Suprapubic skin (tissue), 4 donors: ENCODE measurements at places on chromosomes 3 and 15.
A peak's percentile ranks its signal among the peaks of the same experiment; 100 is the strongest.

- H3K4me1 ChIP-seq: peaks cover 14% of the 10 kb centered on the region
- H3K27me3 ChIP-seq: no peaks in the 10 kb centered on the region
- no peaks in the 10 kb centered on the region for H3K36me3 ChIP-seq
- H3K27ac ChIP-seq: no peak overlapping the region
- no peak for DNase-seq
Measured at GRCh38 chr15:75171408-75171807, 30.3 kb upstream of the C15orf39 start.

DNA sequence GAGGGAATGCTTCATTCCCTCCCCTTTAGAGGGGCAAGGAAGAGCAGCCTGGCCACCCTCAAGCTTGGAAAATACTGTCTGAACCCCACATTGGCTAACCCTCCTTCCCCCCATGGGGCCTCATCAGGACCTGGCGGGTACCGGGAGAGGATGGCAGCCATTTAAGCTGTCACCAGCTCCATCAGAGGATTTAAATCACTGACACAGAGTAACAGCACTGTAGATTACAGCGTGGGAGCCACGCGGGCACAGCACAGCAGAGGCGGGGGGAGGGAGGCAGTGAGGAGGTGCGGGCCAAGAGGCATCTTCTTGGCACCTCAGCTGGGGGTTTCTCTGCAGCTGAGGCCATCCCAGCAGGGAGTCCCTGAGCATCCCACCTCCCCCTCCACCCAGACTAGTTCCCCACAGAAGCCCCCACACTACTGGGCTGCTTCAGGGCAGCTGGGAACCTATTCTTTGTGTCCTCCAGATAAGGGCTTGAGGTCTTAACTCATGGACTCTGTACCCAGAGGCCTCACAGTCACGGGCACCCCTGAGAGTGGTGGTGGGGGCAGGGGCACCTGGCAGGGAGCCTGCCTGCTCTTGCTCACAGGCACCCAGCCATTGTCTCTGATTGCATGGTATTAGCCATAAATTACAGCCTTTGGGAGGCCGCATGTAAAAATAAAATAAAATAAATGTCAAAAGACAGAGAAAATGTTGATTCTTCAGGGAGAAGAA is 21.9 kb upstream of the CACNA2D2 start:
- H3K4me3 ChIP-seq: no peak overlapping the region
- H3K36me3 ChIP-seq: no peaks in the 10 kb centered on the region
- H3K4me1 ChIP-seq: peaks cover 8% of the 10 kb centered on the region

GRCh38 chr3:87398168-87398801 is 121.9 kb upstream of the POU1F1 start:
- DNase-seq: no peak
- H3K4me3 ChIP-seq: no peak overlapping the region
- H3K4me1 ChIP-seq: no peaks in the 10 kb centered on the region

DNA sequence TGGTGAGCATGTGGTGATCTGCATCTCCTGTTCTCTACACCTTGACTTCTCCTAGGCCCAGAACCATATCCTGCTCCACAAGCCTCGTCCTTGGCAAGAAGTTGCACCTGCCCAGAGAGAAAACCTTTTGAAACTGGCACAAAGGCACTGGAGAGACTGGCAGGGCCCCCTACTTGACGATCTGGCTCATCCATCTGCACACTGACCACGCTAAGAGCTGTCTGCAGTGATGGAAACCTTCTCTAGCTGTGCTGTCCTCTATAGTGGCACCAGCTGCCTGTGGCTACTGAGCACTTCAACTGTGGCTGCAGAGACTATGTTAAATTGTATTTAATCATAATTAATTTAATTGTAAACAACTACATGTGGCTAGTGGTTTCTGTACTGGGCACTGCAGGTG is 26.2 kb upstream of the SRP14 start:
- no peaks in the 10 kb centered on the region for H3K36me3 ChIP-seq
- H3K4me3 ChIP-seq: no peak overlapping the region
- H3K27me3 ChIP-seq: no peaks in the 10 kb centered on the region
- no peak for DNase-seq

DNA sequence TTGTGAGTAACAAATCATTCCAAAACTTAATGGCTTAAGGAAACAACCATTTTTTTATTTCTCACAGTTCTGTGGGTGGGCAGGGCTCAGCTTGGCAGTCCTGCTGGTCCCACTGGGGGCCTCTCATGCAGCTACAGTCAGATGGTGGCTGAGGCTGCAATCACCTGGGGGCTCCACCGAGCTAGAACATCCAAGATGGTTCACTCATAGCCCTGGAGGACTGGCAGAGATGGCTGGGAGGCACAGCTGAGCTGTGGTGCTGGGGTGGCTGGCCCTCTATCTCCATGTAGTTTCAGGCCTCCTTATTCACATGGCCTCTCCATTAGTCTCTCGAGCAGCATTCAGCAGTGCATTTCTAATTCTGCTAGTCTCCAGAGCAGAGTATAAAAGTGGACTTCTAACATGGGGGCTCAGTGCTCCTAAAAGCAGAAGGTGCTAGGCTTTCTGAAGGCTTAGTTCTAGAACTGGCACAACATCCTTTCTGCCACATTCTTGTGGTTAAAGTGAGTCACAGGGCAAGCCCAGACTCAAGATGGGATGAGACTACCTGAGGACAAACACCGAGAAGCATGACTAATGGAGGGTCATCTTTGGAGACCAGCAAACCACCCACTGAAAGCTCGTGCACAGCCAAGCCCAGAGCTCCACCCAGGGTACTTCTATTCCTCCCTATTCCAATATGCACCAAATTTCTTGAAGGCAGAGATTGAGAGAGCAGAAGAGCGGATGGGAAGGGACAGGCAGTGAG is 6.3 kb downstream of the CAV3 start:
- H3K36me3 ChIP-seq: no peaks in the 10 kb centered on the region
- H3K27ac ChIP-seq: no peak overlapping the region
- no peak overlapping the region for H3K4me3 ChIP-seq
- DNase-seq: peak; percentile 57
- H3K27me3 ChIP-seq: no peaks in the 10 kb centered on the region

DNA sequence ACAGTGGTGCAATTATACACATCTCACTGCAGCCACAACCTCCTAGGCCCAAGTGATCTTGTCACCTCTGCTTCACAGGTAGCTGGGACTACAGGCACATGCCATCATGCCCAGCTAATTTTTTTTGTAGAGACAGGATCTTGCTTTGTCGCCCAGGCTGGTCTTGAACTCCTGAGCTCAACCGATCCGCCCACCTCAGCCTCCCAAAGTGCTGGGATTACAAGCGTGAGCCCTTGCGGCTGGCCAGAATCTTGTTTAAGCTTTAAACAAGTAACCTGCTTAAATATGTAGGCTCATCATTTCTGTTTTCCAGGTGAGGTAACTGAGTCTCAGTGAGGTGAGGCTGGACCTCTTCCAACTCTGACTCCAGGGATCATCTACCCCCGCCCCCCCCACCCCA is 7.7 kb upstream of the PSTPIP1 start:
- H3K36me3 ChIP-seq: no peaks in the 10 kb centered on the region
- DNase-seq: no peak
- no peak overlapping the region for H3K27ac ChIP-seq
- no peak overlapping the region for H3K4me3 ChIP-seq
- H3K27me3 ChIP-seq: no peaks in the 10 kb centered on the region

- DNase-seq: no peak
- H3K36me3 ChIP-seq: no peaks in the 10 kb centered on the region
- H3K4me1 ChIP-seq: no peaks in the 10 kb centered on the region
Measured at GRCh38 chr3:162141272-162141791, 644.7 kb downstream of the OTOL1 start.

GRCh38 chr3:193564012-193564411 is 9.3 kb upstream of the ATP13A4 start:
- H3K27me3 ChIP-seq: no peaks in the 10 kb centered on the region
- H3K4me1 ChIP-seq: no peaks in the 10 kb centered on the region
- H3K4me3 ChIP-seq: no peak overlapping the region

GRCh38 chr3:72319194-72320094 is 528.8 kb downstream of the SHQ1 start:
- DNase-seq: no peak
- H3K4me3 ChIP-seq: no peak overlapping the region
- no peaks in the 10 kb centered on the region for H3K27me3 ChIP-seq
- H3K4me1 ChIP-seq: peaks cover 31% of the 10 kb centered on the region
- no peaks in the 10 kb centered on the region for H3K36me3 ChIP-seq
- H3K27ac ChIP-seq: peak overlapping the region; percentile 60

DNA sequence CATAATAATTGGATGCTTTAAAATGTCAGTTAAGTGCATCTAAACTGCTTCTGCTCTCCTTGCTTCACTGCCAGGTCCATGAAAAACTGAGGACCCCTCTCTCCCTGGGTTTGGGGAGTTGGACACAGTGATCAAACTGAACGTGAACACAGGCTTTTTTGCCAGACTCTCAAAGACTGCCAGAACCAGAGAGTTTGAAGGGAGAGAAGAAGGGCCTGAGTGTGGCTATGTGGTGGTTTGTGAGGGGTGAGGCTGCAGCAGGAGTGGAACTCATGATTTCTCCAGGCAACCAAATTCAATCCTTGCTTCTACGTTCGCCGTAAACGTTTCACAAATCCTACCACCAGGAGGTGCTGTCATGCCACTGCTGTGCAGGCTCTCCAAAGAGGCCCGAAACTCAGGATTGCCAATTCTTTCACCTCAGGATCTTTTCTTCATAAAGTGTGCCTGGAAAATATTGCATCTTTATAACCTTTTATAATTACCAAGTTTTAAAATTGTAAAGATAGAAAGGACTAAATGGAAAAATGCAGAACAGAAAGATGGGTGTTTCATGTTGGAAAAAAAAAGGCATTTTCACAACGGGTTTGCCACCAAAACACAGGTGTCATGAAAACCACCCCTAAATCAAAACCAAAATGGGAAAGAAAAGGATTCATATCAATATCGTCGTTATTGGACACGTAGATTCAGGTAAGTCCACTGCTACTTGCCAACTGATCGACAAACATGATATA is 19.7 kb downstream of the TM4SF4 start:
- no peaks in the 10 kb centered on the region for H3K27me3 ChIP-seq
- no peak overlapping the region for H3K27ac ChIP-seq
- H3K4me1 ChIP-seq: peaks cover 3% of the 10 kb centered on the region
- H3K4me3 ChIP-seq: no peak overlapping the region
- DNase-seq: no peak

DNA sequence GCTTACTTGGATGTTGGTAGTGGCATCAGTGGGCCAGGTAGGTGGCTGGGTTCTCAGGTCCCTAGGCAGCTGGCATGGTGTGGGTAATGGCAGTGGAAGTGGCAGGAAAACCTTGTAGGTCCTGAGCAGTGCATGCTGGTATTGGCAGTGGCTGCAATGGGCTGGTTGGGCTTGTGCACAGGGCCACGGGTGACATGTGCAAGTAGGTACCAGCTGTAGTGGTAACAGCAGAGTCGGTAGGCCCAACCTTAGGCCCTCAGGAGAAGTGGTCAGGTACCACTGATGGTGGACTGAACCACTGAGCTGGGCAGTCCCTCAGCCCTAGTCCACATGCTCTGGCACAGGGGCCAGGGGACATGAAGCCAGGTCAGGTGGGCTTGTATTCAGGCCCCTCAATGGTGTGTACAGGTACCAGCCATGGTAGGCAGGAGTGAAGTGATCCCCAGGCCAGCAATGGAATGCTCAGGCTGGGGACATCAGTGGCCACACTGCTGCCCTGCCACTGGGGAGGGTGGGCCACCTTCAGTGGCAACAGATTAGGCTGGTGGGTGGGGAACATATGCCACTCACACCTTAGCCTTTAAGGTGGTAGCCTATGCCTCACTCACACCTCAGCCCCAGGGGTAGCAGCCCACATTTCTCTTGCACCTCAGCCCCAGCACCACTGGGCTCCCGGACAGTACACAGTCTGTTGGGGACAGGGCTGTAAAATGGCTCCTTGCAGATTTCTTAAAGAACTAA is 118.1 kb downstream of the LRRK1 start:
- H3K4me3 ChIP-seq: no peak overlapping the region
- H3K36me3 ChIP-seq: peaks cover 18% of the 10 kb centered on the region
- H3K27ac ChIP-seq: no peak overlapping the region
- H3K27me3 ChIP-seq: no peaks in the 10 kb centered on the region
- DNase-seq: peak; percentile 33

- no peak overlapping the region for H3K27ac ChIP-seq
- no peaks in the 10 kb centered on the region for H3K36me3 ChIP-seq
- no peak for DNase-seq
- H3K4me1 ChIP-seq: no peaks in the 10 kb centered on the region
- no peaks in the 10 kb centered on the region for H3K27me3 ChIP-seq
Measured at GRCh38 chr3:65334045-65334665, 646.4 kb upstream of the ADAMTS9 start.

- DNase-seq: no peak
- H3K27me3 ChIP-seq: no peaks in the 10 kb centered on the region
Measured at GRCh38 chr3:121542924-121543323, 2.9 kb downstream of the POLQ start.

DNA sequence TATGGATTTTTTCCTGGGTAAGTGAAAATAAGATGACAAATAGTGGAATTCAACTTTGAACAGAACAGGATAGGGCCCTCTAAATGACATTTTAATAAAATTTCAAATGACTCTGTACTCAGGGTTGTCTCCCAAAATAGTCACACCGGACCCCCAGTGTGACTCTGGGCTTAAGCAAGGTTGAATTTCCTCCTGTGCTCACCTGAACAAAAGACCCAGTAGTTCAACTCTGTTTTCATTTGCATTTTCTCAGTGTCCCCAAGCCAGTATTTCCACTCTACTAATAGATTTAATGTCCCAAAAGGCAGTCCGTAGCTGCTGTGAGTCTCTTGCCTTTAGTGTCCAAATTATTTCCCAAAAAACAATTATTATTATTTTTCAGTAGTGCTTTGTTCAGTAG is 296.6 kb downstream of the PLOD2 start:
- no peaks in the 10 kb centered on the region for H3K27me3 ChIP-seq
- H3K27ac ChIP-seq: no peak overlapping the region
- no peaks in the 10 kb centered on the region for H3K36me3 ChIP-seq
- no peaks in the 10 kb centered on the region for H3K4me1 ChIP-seq
- no peak for DNase-seq

GRCh38 chr3:98259707-98260106 is 4.3 kb upstream of the OR5H6 start:
- H3K27ac ChIP-seq: no peak overlapping the region
- no peak overlapping the region for H3K4me3 ChIP-seq
- H3K36me3 ChIP-seq: no peaks in the 10 kb centered on the region
- no peaks in the 10 kb centered on the region for H3K27me3 ChIP-seq
- no peak for DNase-seq

DNA sequence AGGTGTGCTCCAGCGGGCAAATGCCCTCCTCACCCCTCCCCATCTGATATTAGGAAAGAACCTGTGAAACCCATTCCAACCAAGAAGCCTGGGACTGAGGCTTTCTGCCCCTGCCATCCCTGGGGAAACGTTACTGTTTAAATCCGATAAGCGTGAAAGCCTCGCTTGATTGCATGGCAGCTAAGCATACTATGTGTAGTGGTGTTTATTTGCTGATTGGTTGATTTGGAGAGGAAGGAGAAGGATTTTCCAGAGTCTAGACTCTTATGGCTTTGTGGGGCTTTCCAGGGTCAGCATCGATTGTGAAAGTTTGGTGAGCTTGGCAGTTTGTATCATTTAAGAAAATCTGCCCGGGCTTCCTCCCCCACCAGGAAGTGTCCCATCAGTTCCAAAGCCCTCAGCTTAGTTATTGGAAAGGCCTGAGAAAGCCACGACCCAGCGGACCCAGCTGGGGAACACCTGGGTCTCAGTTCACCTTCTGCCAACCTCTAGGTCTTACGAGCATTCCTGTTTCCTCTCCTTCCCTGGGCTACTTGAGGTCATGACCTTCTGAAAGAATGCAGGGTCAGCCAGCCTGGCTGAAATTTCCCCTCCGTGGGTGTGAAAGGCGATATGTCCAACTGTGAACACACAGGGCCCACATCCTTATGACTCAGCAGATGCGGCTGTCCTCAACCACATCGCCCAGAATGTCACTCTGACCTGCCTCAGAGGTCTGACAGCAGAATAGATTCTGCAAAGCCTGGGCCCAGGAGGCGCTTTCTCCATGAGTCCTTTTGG is 62.8 kb upstream of the HERC1 start:
- H3K4me3 ChIP-seq: no peak overlapping the region
- H3K36me3 ChIP-seq: no peaks in the 10 kb centered on the region
- H3K27me3 ChIP-seq: no peaks in the 10 kb centered on the region
- DNase-seq: no peak
- peaks cover 26% of the 10 kb centered on the region for H3K4me1 ChIP-seq
